Fibroblast of skin of left biceps (primary cell): ENCODE measurements at places on chromosomes 4 and X.

DNA sequence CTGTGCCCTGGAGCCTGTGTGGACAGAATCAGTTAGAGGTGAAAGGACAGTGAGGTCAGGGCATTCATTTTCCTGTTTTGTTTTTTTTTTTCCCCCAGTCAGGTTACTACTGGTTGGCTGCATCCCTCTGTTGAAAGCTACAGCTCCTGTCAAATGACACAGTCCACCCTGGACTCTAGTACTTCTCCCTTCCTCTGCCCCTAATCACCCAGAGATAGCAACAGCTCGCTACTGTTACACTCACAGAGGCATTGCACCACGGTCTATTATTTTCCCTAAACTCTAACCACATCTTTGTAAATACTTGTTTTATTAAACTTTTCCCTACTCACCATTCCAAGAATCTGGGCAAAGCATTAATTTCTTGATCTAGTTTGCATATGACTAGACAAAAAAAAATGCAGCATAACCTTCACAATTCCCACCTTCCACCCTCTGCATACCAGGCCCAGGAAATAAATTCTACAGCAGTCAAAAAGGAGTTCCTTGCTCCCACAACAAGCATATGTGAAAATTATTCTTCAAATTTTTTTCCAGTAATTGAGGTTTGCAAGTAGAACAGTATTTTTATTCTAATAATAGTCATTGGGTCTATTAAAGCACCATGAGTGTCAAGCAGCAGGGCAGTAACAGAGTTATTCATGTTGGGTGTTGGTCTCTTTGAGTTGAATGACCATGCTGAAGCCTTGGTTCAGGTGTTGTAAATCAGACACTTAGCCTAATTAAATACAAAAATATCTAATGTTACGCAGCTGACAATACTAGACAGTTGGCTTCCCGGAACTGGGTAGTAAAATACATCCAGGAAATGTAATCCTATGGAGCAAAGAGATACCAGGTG, 329.2 kb downstream of the INPP4B start:
- peak; percentile 60 for DNase-seq

DNA sequence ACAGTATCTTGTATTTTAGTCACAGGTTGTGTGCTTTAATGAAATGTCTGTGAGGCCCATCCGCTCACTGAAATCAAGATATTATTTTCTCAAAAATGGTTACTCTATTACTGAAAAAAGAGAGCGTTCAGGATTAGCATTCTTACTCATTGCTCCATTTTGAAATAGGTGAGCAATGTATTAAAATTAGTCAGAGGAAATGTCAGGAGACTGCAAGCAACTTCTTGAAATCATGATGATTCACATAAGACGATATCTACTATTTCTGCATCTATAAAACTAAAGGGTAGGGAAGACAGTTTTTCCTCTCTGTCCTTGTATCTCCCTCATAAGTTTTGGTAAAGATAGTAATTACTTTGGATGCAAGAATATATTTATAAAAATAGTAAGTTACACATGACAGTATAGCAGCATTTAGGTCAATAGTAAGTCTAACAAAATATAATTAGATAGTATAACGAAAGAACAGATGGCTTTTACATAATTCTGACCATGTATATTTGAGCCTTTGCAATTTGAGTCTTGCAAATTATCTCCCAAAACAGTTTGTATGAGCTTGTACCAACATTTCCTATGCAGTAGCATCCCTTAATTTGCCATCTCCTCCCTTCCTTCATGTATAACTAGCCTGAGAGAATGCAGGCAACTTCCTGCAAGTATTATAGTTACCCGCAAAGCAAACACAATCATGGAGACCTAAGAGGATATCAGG, 937.8 kb downstream of the PCDH7 start:
- DNase-seq = no peak

DNA sequence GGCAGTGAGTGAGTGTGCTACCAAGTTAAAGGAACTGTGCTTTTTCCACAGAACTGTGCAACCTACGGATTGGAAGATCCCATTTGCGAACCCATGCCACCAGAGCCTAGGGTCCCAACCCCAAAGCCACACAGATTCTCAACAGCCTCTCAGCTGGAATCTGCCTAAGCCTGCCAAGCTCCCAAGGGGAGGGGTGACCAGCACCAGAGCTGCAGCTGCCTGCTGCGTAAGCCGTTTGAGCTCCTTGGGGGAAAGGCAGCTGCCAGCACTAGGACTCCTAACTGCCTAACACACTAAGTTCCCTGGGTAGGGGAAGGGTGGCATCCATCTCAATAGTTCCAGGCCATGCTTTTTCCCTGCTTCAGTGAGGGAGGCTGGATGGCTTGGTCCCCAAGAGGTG, 738.1 kb upstream of the PRKX start:
- DNase-seq = no peak

DNA sequence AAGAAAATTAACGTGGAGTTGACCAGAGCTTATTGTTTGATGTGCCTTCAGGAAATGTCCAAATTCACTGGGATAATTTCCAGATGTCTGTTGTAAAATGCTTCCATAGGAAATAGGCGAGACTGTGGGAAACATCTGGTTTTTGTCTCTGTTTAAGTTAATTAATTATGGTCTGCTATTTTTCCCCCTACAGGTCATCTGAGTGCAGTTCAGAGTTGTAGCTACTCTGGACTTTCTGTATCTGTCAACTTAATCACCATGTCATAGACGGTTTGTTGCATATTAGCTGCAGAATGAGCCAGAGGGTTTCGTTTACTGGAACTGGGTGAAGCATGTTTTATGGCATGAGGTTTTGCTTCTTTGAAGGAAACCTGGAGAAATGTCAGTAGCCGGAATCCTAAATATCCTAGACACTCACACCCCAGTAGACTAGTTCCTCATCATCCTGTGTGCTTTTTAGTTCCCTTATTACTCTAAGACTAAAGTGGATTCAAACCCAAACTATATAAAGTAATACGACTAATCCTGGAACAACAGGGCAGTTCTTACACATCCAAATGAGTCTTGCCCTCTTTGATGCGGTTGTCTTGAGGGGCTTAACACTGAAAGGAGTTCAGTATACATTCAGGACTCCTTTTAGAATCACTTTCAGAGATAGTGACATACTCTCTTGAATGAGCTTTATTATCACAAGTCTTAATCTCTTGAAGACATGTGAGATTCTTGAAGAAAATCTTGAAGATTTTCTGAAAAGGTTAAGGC, 62.5 kb downstream of the PPEF1 start:
- no peak for DNase-seq

GRCh38 chr4:23828020-23828715, 61.7 kb downstream of the PPARGC1A start:
- peak; percentile 20 for DNase-seq

DNA sequence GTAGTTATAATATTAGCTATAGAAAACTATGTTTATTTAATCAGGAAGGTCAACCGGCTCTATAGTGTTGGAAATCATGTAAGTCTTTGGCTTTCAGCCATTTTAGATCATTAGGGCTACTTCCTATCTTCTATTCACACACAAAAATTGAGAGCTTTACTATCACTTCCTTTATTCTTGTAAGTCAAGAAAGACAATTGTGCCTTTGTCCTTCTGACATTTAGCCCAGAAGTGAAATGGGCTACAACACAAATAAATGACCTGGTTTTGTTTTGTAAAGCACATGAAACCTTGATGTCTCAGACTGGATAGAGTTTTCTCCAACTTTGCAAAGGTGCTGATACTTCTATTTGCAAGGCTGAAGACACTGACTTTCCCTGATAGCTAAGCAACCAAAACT, 122.4 kb upstream of the ACSL4 start:
- no peak for DNase-seq

DNA sequence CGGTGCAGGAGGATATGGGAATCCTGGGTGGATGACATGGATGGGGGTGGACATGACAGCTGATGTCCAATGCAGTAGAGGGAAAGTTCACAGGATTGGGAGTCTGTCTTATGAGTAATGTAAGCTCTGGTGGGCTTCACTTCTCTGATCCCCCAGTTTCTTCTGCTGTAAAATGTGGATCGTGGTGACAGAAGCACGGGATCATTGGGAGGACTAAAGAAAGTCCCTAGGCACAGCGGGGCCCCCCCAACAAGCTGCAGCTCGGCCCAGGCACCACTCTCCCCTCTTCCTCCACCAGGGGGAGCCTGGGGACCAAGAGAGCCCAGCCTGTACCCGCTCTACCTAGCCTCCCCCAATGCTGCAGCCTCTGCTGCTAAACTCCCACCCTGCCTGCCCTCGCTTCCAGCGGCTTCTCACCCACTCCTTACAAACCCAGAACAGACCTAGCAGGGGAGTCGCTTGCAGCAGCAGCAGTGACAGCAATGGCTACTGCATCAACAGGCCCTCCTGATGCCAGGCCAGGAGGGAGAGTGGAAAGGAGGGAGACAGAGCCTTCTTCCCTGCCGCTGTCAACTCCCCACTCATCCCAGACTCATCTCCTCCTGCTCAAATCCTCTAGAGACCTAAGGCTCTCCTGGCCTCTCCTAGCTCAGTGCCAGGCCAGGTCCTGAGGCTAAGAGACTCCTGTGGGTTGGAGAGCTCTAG, 36.1 kb upstream of the IQSEC2 start:
- DNase-seq = no peak

DNA sequence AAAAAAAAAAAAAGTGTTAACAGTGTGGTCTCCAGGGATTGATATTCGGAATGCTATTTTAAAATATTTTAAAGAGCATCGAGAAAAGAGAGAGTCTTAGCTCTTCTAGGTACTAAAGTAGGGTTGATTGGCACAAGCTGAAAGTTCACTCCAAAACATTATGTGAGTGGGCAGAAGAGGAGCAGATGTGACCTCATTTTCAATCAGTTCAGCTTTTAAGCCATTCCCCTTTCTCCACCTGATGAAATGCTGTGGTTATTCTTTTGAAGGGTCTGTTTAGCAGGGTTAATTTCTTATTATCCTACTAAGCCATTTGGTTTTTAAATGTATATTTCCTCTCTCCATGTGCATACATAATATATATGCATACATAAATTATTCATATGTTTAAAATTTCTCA, 69.2 kb downstream of the GALNT7 start:
- DNase-seq = no peak

GRCh38 chr4:161696944-161697343, 466.9 kb downstream of the FSTL5 start:
- DNase-seq = no peak

DNA sequence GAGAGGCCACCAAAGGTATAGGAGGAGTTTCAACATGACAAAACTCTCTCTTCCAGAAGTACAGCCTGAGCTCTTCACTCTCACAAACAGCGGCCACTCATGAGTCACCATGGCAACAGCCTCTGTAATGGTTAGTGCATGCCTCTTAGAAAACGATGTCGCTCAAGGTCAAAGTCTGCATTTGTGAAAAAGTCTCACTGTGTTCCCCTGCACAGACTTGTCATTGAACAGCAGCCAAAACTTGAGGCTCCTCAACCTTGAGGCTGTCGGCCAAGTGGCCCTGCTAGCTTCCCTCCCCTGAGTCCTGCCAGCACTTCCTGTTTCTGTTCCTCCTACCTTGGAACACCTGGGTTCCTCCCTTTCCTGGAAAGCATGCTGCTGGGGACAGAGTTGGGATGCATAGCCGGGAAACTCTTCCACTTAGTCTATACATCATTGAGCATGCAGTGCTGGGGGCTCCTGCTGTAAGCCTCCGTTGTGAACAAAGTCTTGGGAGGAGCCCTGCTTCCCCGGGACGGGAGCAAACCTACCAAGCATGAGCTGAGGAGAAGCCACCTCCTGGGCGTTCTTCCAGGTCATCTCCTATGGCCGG, 66.6 kb downstream of the ING2 start:
- DNase-seq = no peak

GRCh38 chr4:78885598-78885997, 53.6 kb downstream of the PAQR3 start:
- DNase-seq = peak; percentile 6

DNA sequence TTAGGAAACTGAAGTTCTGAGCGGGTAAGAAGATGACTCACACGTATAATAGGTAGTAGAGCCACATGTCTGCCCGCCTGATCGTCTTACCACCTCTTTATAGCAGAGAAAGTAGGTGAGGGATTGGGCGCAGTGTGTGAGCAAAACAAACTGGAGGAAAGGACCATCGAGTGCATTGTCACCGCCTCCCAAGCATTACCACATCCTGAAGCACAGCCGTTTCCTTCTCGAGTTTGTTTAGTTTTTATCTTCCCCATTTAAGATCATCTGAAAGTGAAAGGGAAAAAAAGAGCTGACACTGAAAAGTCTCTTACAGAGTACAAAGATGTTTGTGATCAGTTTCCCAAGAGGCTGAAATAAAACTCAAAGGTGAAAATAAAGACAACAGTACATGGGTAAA, 14.8 kb downstream of the PDK3 start:
- DNase-seq = no peak

- no peak for DNase-seq
Measured at GRCh38 chrX:134537179-134537955, 77.4 kb downstream of the HPRT1 start.

GRCh38 chr4:118034053-118034785, at the start of gene NDST3:
TSS of gene NDST3 (plus strand) at chr4:118034486. CDS start at chr4:118053911, 19,425 bp downstream.
- DNase-seq = peak; percentile 46

DNA sequence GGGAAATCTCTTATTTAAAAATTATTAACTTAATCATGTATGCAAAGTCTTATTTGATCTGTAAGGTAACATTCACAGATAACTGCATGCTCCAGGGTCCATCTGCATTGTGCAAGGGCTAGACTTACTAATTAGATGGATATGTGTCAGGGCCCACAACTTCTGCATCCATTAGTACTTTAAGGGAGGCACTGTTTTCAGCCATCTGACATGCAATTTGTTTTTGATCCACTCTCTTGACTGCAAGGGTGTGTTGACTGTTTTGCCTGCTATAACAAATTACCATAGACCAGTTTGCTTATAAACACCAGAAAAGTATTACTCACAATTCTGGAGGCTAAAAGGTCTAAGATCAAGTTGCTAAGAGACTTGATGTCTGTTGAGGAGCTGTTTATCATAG, 542.1 kb upstream of the HS3ST1 start:
- DNase-seq = no peak

GRCh38 chrX:12758291-12758690, 32.9 kb upstream of the PRPS2 start:
- no peak for DNase-seq

DNA sequence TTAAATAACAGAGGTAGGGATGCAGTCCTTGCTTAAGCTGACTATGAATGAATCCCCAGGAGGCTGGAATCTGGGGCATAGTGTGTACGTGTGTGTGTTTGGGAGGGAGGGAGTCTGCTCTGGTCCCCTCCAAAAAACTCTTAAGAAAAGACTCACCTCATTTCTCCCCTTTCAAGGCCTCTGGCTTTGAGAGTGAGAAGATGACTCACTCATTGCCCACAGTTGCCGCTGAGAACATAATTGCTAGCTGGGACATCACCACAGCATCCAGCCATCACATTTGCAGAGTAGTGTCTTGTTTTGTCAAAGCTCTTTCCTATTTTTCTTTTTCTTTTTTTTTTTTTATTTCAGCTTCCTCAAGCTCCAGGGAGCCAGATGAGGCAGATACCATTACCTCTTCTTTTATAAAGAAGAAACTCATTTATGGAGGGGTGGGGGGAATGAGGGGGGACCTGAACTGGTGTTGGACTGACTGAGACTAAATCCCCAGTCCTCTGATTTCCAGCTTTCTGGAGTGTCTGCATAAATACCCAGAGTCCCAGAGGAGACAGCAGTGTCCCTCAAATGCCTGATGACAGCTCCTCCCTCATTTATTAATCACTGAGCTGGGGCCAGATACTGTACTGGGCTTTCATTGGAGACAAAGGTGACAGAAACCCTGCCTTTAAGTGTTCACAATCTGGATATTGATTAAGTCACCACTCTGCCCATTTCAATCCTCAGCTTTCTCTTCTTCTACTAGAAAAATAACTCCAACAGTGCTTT, 61.9 kb upstream of the LAS1L start:
- peak; percentile 11 for DNase-seq

- no peak for DNase-seq
Measured at GRCh38 chr4:92636038-92636806, 332.5 kb downstream of the GRID2 start.

GRCh38 chr4:90970021-90970420, 842.8 kb downstream of the CCSER1 start:
- DNase-seq = no peak

GRCh38 chrX:132940727-132941327, 17.6 kb downstream of the HS6ST2 start:
- no peak for DNase-seq
